ENCODE measurements at places on chromosomes 2 and 18.

DNA sequence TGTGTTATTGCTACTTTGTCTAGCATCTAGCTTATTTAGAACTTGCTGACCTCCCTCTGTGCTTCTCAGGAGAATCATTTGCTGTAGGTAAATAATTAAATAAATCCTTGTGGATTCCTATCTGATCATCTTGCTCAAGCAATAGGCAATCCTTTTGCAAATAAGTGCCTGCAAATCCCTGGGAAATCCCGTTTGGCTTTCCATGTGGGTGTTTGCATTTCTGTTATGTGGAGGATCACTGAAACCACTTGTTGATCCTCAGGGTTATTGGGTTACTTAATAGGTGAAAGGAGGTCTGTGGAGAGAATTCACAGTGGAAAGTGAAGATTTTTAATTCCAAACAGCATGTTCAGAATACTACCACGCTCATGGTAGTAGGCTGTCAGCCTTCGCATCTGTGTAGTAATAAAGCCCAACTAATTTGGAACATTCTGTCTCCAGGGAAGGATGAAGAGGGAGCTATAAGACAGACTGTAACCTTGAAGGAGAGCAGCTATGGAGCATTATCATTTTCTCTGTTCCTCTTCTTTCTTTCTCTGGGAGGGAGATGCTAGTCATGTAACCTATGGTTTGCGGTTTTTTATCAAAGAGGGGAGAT lies 72.5 kb downstream of the GULP1 start:
- DNase-seq = no peak

DNA sequence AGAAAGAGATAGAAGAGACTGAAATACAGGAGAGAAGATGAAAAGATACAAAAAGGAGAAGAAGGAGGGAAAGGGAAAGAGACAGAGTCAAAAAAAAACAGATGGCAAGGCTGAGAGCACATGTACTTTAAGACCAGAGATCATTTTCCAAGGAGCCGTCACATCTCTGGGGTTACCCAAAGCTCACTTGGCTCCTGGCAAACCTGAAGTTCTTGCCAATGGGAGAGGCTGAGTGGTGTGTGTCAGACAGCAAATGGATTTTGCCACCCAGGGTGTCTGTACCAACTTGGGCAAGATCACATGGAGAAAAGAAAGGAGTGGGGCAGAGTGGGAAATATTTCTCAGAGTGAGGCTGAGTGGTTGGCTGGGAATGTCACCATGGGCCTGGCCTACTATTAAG lies 219.3 kb upstream of the TNP1 start:
- no peak for DNase-seq

DNA sequence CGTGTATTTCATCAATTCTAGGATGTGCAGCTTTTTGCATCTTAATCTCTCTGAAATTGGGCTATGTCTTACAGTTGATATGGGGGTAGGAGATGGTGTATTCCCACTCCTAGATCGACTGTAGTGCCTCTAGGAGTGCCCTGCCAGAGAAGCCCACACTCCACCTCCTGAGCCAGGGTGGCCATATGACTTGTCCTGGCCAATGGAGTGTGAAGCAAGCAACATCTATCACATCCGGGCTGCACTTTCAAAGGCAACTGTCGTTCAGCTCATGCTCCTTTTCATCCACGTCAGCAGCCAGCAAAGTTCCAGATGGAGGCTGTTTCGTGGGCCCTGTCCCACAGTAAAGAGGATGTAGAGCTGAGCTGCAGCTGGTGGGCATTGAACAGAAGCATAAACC lies 149.4 kb upstream of the SLC1A4 start:
- DNase-seq = no peak

DNA sequence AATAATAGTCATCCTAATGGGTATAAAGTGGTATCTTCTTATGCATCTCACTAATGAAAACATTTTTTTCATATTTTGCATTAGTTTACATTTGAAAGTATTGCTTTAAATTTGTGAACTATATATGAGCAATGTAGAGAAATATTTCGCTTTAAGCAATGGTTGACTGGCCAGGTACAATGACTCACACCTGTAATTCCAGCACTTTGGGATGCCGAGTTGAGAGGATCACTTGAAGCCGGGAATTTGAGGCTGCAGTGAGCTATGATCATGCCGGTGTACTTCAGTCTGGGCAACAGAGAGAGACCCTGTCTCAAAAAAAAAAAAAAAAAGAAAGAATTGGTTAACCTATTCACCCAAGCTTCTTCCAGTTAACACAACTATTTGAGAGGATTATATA lies 15.1 kb downstream of the ZCCHC2 start:
- DNase-seq = no peak

DNA sequence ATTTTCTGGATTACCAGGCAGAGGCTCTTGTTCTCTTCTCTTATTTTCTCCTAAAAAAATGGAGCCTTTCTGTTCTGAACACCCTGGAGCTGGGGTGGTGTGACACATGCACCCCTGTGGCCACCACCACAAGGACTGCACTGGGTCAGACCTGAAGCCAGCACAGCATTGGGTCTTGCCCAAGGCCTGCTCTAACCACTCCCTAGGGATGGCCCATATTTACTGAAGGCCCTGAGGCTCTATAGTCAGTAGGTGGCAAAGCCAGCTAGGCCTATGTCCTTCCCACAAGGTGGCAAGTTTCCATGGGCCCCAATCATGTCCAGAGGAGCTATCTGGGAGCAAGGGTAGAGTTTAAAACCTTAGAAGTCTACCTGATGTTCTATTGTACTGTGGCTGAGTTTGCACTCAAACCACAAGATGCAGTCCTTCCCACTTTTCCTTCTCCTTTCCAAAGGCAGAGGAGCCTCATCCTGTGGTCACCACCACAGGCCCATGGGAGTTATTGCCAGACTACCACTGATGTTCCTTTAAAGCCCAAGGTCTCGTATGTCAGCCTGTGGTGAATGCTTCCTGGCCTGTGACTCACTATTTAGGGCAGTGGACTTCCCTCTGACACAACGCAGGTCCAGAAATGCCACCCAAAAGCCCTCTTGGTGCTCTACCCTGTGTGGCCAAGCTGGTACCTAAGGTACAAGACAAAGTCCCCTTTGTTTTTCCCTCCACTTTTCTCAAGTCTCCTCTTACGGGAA lies 15.0 kb upstream of the FMNL2 start:
- DNase-seq = no peak

DNA sequence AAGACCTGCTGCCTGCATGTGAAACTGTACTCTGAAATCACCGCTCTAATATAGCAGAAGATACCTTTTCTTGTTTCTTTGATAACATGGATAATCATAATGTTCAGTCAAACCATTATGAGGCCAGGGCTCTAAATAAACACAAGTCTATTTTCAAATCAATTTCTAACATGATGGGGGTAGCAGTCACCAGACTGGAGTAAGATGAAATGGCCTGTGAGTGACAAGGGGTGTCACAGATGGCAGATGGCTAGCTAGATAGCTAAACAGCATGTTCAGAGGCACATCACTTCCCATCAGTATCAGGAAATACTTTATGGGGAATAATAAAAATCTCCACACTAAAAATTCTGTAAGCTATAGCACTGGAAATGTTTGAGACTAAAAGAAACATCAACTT lies 14.0 kb downstream of the MBD2 start:
- no peak for DNase-seq

GRCh38 chr2:216692636-216693413 lies 2.5 kb downstream of the IGFBP5 start:
- peak; percentile 32 for DNase-seq

DNA sequence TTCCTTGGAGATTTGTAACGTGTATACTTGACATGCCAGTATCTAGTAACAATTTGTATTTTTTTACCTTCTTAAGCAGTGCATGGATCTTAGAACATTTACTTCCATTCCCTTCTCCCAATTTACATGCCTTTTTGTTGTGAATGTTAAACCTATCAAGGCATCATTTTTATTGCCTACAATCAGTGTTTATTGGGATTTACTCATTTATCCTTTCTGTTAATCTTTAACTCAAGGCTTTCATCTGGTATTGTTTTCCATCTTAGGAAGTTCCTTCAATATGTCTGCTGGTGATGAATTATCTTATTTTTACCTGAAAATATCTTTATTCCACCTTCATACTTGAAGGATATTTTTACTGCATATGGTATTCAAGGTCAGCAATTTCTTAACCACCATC lies 88.5 kb upstream of the EMILIN2 start:
- no peak for DNase-seq

Data from stimulated activated CD8-positive, alpha-beta memory T cell treated with anti-CD3 and anti-CD28 coated beads, Interleukin-12 subunit alpha, Interleukin-12 subunit beta, amount 100 ng/mL, for 1 hour (primary cell).